GM23248 (cell line): ENCODE measurements at places on chromosomes 3 and 15. TPM values are rescaled to one million over a fixed set of nuclear protein-coding genes. Genes with fewer than 3 reads are reported as not detected.

The CALML4 gene
- total RNA-seq = 0.51 and 2.4 TPM in 2 replicates

The MUSTN1 gene
- total RNA-seq = not detected in 2 replicates

The LIPH gene
- total RNA-seq = not detected in 2 replicates

The RNF168 gene
- 12.3 and 14.2 TPM in 2 replicates for total RNA-seq

The ARL14 gene
- total RNA-seq = not detected in 2 replicates

The CLDN11 gene
- total RNA-seq = 81.9 and 95.9 TPM in 2 replicates

The THRB gene
- total RNA-seq = 2.9 and 5.1 TPM in 2 replicates

DNA sequence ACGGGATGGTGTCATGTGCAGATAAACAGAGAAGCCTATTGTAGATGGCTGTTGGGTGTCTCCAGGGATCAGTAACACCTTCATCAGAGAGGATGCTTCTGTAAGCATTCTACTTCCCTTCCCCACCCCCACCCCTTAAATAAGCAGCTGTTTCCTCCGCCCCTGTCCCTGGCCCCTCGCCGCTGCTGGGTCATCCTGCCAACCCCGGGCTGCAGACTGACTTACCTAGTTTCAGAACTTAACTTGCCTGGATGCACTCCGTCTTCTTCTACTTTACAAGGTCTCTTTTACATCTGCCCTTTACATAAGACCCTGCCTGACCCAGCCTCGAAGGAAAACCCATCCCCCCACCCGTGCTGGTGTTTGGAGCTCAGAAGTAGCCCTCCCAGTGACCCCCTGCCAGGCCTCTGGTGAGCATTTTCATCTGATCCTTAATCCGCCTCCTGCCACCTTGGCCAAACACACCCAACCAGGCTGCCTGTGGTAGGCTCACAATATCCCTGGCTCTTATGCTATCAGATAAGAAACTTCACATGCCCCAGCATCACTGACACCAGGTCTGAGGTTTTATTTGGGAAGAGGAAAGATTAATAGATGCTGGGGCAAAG lies 103.0 kb upstream of the HES1 start:
- H3K4me3 ChIP-seq = no peak overlapping the region
- H3K4me1 ChIP-seq = no peaks in the 10 kb centered on the region
- H3K27ac ChIP-seq = no peak overlapping the region
- DNase-seq = no peak

DNA sequence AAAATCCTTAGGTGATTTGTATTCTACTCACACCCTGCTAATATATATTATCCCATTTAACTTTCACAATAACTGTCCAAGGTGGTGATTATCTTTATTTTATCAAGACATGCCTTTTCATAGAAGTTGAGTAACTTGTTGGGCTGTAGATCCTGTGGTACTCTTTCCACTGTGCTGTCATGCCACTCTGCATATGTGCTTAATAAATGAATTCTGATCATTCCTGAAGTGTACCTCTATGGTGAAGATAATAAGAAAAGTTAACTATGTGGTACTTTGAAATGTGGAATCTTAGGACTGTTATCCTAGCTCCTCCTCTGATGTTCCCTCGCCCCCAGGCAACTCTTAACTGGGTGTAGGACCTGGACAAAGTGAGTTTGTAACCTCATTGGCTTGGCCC lies 5.2 kb downstream of the SNRK start:
- peaks cover 33% of the 10 kb centered on the region for H3K4me1 ChIP-seq
- H3K4me3 ChIP-seq = no peak overlapping the region
- H3K36me3 ChIP-seq = no peaks in the 10 kb centered on the region
- DNase-seq = no peak
- no peak overlapping the region for H3K27ac ChIP-seq

DNA sequence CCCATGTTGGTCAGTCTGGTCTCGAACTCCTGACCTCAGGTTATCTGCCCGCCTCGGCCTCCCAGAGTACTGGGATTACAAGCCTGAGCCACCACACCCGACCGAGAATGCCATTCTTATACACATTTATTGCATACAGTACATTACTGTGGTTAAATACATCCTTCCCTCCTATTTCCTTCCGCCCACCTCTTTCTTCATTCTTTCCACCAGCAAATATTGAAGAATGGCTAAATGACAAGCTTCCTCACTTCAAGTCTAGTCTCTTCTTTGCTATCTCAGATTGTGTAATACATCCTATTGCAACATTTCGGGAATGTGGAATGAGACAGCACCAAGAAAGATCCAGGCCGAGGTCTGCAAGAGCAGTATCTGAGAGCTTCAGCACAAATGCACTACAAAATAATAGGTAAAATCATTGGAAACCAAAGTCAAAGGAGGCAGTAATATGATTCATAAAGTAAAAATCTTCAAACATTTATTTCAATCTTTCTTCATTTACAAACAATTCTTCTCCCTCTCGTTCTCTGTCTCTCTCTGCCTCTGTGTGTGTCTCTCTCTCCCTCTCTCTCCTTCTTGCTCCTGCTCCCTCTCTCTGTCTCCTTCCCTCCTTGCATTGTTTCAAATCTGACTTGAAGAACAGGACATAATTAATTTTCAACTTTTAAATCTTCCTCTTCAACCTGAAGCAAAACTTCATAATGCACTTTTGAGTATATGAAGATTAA lies 94.7 kb upstream of the TGFBR2 start:
- H3K4me1 ChIP-seq = peaks cover 31% of the 10 kb centered on the region
- 0 out of 2 replicates have a peak overlapping the region, but pooled peaks have one; percentile 21 for H3K4me3 ChIP-seq
- no peaks in the 10 kb centered on the region for H3K36me3 ChIP-seq
- peak overlapping the region; percentile 78 for H3K27ac ChIP-seq
- H3K27me3 ChIP-seq = no peaks in the 10 kb centered on the region
- DNase-seq = peak; percentile 92

DNA sequence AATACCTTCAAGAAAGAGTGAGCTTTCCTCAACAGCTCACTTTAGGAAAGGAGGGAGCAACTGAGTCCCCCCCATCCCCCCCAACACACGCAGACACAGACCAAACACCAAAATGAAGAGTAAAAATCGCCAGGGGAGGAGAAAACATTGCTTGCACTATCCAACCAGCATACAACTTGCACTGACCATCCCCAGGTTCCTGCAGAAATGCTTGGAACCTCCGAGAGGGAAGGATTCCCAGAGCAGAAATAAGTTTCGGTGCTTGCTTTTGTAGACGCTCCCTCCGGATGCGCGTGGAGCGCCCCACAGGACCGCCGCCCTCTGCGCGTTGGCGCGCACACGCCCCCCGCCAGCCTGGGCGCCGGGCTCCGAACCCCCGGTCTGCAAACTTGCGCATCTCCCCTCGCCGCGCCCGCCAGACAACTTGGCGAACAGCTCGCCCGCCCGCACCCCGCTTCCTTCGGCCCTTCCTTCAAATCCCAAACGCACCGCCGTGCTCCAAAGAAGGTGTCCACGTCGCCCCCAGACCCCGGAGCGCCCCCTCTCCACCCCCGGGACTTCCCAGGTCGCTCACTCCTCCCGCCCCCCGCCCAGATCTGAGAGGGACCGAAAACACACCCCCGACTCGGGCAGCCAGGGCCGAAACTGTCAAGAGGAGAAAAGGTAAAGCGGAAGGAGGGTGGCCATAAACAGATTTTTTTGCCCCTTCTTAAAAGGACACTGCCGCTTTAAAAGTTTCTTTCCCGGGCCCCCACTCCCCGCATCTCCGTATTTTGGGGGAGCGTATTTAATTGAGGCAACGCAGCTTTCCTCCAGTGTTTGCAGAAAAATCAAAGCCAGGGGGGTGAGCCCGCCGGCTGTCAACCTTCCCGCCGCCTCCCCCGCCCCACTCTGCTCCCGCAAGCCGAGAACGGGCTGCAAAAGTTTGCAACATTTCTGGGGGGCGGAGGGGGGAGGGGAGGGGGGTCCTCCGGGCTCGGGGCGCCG lies 859 bp downstream of the RORA start:
- H3K27me3 ChIP-seq = peaks cover 3% of the 10 kb centered on the region; the same call in 1 of the 2 replicates
- H3K4me1 ChIP-seq = peaks cover 12% of the 10 kb centered on the region
- DNase-seq = peak; percentile 62
- peak overlapping the region; percentile 93 for H3K4me3 ChIP-seq

GRCh38 chr15:95469496-95470000 lies 861.0 kb upstream of the NR2F2 start:
- H3K27ac ChIP-seq = no peak overlapping the region
- H3K4me3 ChIP-seq = no peak overlapping the region
- no peaks in the 10 kb centered on the region for H3K36me3 ChIP-seq
- no peaks in the 10 kb centered on the region for H3K4me1 ChIP-seq
- DNase-seq = no peak

- H3K27me3 ChIP-seq = peaks cover 8% of the 10 kb centered on the region; the same call in 1 of the 2 replicates
- H3K4me3 ChIP-seq = no peak overlapping the region
- no peaks in the 10 kb centered on the region for H3K4me1 ChIP-seq
These were observed 95.6 kb upstream of the TOPAZ1 start for GRCh38 chr3:44146073-44146472.

DNA sequence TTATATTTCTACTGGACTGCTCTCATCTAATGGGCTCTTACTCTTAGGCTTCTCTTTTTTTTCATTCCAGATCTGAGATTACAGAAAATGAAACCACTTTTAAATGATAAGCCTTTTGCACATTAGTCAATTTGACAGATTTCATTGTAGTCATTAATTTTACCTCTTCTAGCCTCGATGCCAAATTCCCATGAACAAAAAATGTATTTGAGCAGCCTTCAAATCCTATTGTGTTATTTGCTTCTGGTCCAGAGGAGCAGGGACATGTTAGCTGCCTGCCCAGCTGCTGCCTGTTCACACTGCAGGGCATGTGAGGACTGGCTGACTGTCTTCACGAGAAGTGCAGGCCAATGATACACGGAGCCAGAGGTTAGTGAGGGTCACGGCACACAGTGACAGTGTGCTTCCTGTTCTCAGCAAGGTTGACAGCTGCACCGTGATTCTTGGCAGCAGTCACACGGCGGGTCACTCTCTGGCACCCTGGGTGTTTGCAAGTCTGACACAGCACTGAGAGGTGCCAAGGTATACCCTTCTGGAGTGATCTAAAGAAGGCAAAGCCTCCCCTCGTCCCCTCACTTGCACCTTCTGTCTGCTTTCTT lies 40.8 kb downstream of the KAT2B start:
- no peak for DNase-seq
- no peaks in the 10 kb centered on the region for H3K36me3 ChIP-seq
- H3K4me3 ChIP-seq = no peak overlapping the region

- H3K4me1 ChIP-seq = peaks cover 11% of the 10 kb centered on the region
- no peaks in the 10 kb centered on the region for H3K36me3 ChIP-seq
- H3K27me3 ChIP-seq = no peaks in the 10 kb centered on the region
- peak; percentile 39 for DNase-seq
These were observed 1.4 kb upstream of the PRKCI start for GRCh38 chr3:170220871-170221270.

GRCh38 chr15:67762610-67763368 lies 62.5 kb upstream of the SKOR1 start:
- H3K36me3 ChIP-seq = no peaks in the 10 kb centered on the region
- DNase-seq = peak; percentile 76
- peaks cover 8% of the 10 kb centered on the region for H3K4me1 ChIP-seq
- no peak overlapping the region for H3K4me3 ChIP-seq
